ENCODE measurements at places on chromosomes 2 and 18.

GRCh38 chr2:196361606-196362326, 190.4 kb upstream of the STK17B start:
- ATAC-seq, result peak; percentile 18

DNA sequence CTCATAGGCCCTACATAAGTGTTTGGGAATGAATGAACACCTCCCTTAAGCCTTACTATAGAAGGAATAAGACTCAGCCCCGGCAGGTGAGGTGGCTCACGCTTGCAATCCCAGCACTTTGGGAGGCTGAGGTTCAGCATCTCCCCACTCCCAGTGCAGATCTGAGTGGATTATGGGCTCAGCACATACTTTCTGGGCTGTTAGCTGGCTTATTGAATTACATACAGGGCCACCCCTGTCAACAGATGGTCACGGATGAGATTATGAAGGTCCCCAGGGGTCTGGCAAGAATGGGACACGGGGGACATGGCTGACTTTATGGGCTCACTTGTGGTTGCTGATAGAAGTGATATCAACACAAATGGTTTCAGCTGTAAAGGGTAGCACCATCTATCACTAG, 322.3 kb downstream of the TSN start:
- ATAC-seq, result no peak

- peak; percentile 79 for ATAC-seq
Measured at GRCh38 chr18:76398896-76399612, 96.0 kb downstream of the ZNF516 start.

DNA sequence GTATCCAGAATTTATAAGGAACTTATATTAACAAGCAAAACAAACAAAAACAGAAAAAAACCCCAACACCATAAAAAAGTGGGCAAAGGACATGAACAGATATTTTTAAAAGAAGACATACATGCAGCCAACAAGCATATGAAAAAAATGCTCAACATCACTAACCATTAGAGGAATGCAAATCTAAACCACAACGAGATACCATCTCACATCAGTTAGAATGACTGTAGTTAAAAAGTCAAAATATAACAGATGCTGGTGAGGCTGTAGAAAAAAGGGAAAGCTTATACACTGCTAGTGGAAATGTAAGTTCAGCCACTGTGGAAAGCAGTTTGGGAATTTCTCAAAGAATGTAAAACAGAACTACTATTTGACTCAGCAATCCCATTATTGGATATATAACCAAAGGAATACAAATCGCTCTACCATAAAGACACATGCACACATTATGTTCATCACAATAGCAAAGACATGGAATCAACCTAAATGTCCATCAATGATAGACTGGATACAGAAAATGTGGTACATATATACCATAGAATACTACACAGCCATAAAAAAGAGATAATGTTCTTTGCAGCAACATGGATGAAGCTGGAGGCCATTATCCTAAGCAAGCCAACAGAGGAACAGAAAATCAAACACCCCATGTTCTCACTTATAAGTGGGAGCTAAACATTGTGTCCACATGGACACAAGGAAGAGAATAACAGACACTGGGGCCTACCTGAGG, 25.3 kb downstream of the PREPL start:
- ATAC-seq, result no peak

- ATAC-seq, result no peak
Measured at GRCh38 chr2:43569921-43570320, 25.9 kb downstream of the THADA start.

DNA sequence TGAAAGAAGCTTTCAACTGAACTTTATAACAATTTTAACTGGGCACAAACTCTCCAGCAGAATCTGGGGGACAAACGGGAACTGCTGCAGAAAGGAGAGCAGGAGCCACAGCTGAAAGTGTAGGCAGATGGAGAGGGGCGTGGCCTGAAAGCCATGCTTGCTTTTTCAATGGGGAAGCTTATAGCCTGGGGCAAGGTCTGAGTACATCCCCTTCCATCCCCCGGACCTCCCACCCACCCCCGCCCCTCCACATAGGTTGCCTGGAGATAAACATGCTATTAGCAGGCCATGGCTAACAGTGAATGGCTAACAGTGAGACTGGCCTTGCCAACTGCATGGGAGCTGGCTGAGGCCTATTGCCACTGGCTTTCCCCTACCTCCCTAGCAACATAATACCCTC, 317.9 kb upstream of the TANK start:
- no peak for ATAC-seq

- ATAC-seq, result no peak
Measured at GRCh38 chr2:130796290-130796689, 40.4 kb upstream of the ARHGEF4 start.

GRCh38 chr2:39069136-39069515, 51.7 kb downstream of the SOS1 start:
- ATAC-seq, result peak; percentile 33

- no peak for ATAC-seq
Measured at GRCh38 chr2:27150639-27151230, 1.9 kb downstream of the TCF23 start.

Data from esophagus mucosa (tissue), 1 donor.